ENCODE measurements at places on chromosomes 4 and X.

DNA sequence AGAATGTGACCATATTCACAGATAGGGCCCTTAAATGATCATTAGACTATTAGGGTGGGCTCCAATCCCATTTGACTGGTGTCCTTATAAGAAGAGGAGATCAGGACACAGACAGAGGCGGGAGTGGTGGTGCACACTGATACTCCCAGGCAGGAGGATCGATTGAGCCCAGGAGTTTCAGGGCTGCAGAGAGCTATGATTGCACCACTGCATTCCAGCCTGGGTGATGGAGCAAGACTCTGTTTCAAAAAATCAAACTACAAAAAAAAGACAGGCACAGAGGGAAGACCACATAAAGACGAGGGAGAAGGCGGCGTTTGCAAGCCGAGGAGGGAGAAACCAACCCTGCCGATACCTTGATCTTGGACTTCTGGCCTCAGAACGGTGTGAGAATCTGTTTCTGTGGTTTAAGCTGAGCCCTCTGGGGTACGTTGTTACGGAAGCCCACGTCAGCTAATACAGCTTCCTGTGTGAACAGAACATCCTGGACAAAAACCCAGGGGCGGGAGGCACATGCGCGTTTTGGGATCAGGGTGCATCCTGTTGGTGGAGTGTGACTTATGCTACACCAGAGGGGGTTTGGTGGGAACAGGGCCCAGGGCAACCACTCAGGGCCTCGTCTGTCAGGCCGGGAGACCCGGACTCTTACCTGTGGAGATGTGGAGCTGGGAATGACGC, 211.8 kb upstream of the PSAPL1 start:
- no peak for DNase-seq

DNA sequence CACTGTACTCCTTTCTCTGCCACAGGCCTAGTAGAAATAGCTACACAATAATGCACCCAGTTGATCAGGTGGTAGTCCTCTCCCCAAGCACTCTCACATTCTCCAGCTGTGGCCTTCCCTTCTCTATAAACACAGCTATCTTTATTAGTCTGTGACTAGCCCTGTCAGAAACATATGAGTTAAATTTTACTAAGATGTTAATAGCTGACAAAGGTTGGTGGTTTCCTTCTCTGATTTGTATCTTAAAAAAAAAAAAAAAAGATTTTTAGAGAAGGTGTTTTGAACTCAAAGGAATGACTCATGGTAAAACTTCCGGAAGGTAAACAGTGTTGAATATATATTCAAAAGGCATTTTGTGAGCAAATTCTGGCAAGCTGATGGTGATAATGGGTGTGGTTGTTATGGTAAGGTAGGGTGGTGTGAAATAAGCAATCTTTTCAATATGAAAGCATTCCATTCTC, 327.4 kb downstream of the PPP3CA start:
- no peak for DNase-seq

DNA sequence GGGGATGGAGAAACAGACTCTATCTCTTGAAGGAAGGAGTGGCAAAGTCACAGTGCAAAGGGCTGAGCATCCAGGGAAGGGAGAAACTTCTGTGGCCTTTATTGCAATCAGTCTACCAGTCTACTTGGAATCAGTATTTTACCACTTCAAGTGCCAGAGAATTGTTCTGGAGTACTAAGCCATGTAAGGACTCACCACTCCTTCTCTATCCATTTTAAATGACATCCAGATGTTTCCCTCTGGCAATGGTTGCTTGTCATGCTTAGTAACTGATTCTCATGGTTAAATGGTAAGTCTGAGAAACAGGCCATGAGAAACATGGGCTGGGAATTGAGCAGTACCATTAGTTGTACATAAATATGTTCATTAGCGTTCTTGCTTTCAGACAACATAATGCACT, 21.1 kb upstream of the SMIM10 start:
- no peak for DNase-seq

- DNase-seq = no peak
Measured at GRCh38 chr4:90084967-90085295, 42.3 kb upstream of the CCSER1 start.

DNA sequence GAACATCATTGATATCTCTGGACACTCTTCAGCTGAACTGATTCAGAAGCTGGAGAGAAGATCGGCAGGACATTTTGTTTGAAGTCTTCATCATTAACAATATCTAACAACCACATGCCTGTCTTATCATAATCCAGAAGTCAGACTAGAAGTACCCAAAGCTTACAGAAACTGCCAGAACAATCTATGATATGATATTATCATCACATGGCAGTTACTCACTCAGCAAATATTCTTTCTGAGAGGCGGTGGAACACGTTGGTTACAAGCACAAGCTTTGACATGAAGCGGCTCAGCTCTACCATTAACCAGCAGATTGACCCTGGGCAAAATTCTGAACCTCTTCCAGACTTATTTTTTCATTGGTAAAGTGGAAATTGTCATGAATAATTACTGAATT, 69.4 kb upstream of the KIT start:
- no peak for DNase-seq

All from AG08396 (cell line).